GM23248 (cell line): ENCODE measurements at places on chromosomes 11 and 22. TPM values are rescaled to one million over a fixed set of nuclear protein-coding genes. Genes with fewer than 3 reads are reported as not detected.

Gene DEFB131B
- total RNA-seq, result not detected in 2 replicates

Gene FGF4
- not detected in 2 replicates for total RNA-seq

Gene PKDREJ
- not detected in 2 replicates for total RNA-seq

Gene PHRF1
- total RNA-seq, result 27.7 and 30.5 TPM in 2 replicates

GRCh38 chr22:33909911-33910310, 10.4 kb downstream of the LARGE1 start:
- H3K27me3 ChIP-seq, result no peaks in the 10 kb centered on the region
- peak; percentile 68 for DNase-seq
- no peaks in the 10 kb centered on the region for H3K36me3 ChIP-seq

DNA sequence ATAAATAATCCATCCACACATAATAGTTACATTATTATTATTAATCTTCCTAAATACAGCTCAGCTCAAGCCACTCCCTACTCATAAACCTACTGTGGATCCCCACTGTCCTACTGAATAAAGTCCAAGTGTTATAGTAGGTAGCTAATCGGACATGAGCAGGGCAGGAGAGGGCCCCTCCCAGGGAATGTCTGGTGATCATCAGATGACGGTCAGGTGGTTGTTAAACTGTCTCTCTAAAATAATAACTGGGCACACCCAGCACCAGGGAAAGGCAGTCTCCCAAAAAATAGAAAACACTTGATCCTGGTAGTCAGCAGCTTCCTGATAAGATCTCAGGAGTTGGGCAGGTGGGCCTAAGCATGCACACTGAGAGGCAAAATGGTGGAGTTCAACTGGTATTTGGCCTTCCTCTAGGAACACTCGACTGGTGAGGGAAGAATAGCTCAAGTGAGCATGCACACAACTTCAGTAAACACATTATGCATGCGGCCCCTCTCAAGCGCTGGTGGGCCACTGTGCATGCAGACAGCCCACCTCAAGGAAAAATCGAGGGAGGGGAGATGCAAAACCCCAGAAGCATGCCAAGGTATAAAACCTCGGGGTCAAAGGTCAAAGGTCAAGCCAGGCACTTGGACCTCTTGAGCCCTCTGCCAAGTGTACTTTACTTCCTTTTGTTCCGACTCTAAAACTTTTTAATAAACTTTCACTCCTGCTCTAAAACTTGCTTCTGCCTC, 65.0 kb downstream of the LRRC32 start:
- no peak overlapping the region for H3K4me3 ChIP-seq
- H3K27ac ChIP-seq, result no peak overlapping the region
- no peaks in the 10 kb centered on the region for H3K36me3 ChIP-seq
- H3K4me1 ChIP-seq, result peaks cover 30% of the 10 kb centered on the region
- DNase-seq, result no peak
